ENCODE measurements at places on chromosomes 12 and 14.

DNA sequence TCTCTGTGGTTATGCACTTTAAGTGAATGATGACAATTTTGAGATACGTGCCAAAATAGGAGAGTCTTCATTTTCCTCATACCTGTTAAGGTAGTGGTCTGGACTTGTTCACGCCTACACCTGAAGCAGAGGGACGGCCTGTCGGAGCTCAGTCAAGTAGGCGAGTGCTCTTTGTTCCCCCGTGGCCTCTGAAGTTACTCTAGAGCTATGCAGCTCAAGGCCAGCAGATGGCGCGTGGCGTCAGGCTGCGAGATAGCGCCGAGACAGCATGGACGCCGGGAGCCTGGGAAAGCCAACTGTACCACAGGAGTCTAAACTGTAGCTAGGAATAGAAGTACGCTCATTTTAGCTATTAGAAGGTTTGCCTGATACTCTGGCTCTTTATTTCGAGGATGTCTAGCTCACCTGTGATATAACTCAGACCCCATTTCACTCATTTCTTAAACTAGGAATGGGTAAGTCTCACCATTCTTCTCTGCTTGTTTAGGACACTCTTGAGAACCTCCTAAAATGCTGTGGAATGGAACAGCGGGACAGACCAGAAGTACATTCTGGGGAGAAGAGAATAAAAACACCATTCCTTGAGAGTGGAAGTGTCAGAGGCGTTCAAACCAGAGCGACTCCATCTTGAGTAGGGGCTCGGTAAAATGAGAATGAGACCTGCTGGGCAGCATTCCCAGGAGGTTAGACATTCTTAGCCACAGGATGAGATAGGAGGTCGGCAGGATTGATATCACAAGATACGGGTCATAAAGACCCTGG lies 267.4 kb upstream of the HMGA2 start:
- peak; percentile 91 for DNase-seq

- DNase-seq = peak; percentile 86
Measured at GRCh38 chr12:120241561-120242274, 23.8 kb downstream of the PXN start.

- DNase-seq = no peak
Measured at GRCh38 chr14:22555384-22556011, 33.5 kb downstream of the DAD1 start.

GRCh38 chr12:12405882-12406281 lies 49.0 kb downstream of the BORCS5 start:
- DNase-seq = no peak

DNA sequence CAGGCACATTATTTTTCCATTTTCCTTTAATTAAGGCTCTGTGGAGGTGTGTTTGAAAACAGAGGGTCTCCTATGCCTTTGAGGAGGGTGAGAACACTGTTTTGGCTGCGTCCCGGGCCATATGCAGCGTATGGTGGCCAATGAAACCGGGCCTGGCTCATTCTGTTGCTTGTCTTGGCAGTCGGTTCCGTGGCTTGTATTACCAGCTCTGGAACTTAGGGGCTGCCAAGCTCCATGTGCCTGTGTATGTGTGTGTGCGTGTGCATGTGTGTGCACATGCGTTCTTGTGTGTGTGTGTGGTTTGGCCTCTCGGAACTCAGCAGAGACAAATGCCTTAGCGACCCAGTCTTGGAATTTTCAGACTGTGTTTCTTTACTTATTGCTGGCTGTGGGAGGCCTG lies 2.7 kb downstream of the JDP2 start:
- DNase-seq = peak; percentile 72

DNA sequence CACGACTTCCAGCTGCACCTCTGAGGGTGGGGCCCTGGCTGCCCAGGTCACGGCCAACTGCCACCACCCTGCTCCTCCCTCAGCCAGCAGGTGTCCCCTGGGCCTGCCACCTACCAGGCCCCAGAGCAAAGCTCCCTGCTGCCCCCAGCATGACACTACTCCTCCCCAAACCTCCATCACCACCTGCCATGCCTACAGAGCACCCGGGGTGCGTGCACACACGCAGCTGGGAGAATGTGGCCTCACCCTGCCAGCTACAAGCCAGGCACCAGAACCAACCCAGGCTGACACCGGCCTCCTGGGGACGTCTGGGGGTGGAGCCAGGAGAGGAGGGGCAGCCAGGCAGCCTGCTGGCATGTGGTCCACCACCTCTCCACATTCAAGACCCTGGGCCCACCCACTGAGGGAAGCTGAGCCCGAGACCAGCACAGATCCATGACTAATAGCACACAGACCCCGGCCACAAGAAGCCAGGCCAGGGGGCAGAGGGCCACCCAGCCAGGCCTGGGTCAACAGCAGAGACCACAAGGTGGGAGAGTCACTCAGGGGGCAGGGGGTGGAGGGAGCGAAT lies 3.4 kb downstream of the JAG2 start:
- no peak for DNase-seq

Measured in choroid plexus epithelial cell (primary cell).